ENCODE measurements at places on chromosomes 6 and 20.

DNA sequence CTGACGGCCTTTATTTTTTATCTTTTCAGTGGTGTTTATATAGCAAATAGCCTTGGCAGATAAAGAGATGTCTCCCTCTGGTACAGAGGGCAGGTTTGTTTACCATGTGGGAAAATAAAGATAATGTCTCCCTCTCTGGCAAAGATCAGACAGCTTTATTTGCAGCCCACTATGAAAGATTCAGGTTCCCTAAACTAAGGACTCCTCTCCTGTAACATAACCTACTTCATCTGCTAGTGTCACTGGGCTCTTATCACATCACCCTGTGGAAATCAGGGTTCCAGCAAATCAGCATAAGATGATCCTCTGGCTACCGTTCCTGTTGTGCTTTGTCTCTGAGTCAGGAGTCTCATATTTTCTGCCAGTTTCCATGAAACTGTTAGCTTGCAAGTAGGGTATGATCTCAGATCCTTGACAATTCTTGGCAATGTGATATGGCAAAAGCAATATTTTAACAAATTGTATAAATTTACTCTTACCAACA, 3.1 kb downstream of the FBXL4 start:
- no peak for DNase-seq

DNA sequence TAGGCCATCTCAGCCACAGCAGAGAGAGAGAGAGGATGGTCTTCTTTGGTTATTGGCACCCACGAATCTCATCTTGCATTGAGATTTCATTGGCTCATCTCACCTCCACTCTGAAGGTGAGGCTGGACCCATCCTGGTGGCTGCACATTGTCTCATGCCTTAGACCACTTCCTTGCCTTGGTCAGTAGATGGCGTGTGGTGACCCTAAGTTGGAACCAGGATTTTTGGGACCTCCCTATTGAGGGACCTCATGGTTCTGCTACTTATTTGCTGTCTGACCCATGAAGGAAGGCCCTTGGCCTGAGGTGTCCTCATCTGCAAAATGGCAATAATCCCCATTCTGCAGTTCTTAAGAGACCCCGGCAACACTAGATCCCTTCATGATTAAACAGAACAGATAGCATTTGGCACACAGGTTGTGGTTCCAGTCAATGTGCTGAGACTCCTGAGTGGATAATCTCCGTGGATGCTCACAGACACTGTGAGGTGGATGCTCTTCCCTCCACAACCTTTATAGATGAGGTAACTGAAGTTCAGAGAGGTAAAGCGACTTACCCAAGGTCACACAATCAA, 21.5 kb upstream of the AAR2 start:
- DNase-seq: no peak

GRCh38 chr6:160042788-160043301, 74.0 kb downstream of the IGF2R start:
- DNase-seq: no peak

DNA sequence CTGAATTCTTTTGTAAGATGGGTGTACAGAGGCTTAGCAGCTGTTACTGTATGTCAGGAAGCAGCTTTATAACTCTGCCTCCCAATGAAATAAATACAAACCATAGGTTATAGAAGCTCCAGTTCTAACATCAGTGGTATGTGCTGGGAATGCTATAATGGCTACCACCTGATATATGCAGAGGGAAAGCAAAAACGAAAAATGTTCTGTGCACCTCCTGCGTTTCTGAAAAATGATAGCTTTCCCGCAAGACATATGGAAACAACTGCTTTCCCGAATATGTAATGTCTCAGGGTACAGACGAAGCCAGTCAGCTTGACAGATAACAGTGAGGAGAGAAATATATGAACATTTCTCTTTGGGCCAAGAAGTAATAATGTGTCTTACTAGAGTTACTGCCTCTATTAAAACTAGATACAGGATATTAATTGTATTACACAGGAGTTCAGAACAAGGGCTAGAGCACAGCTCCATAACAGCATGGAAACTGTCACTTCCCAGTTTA, 517.0 kb upstream of the NRSN1 start:
- no peak for DNase-seq

GRCh38 chr6:90595854-90596253, 9.0 kb upstream of the MAP3K7 start:
- DNase-seq: no peak

GRCh38 chr6:108650781-108651180, 90.1 kb downstream of the FOXO3 start:
- DNase-seq: no peak

GRCh38 chr6:44264154-44265006, 971 bp downstream of the NFKBIE start:
- no peak for DNase-seq

GRCh38 chr20:4179545-4179944, 164.2 kb upstream of the RNF24 start:
- DNase-seq: no peak

GRCh38 chr6:80331974-80332373, 225.5 kb downstream of the BCKDHB start:
- no peak for DNase-seq

DNA sequence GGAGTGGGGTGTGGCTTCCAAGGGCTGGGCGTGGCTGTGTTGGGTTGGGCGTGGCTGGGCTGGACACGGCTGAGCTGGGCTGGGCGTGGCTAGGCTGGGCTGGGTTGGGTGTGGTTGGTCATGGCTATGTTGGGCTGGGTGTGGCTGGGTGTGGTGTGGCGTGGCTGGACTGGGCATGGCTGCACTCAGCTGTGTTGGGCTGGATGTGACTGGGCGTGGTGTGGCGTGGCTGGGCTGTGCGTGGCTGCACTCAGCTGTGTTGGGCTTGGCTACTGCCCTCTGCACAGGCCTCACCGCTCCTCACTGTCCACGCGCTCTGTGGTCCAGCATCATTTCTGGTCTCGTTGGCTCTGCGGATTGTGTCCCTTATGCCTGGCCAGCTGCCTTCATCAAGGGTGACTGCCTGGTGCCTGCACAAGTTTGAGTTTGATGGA, 43.5 kb upstream of the SLCO4A1 start:
- DNase-seq: no peak

GRCh38 chr6:2126351-2126750, 119.1 kb downstream of the GMDS start:
- DNase-seq: no peak
